A172 (cell line): ENCODE measurements at places on chromosomes 7 and 10. TPM values are rescaled to one million over a fixed set of nuclear protein-coding genes. Genes with fewer than 3 reads are reported as not detected.

- no peak for DNase-seq
Measured at GRCh38 chr10:29603223-29603896, 31.4 kb downstream of the SVIL start.

DNA sequence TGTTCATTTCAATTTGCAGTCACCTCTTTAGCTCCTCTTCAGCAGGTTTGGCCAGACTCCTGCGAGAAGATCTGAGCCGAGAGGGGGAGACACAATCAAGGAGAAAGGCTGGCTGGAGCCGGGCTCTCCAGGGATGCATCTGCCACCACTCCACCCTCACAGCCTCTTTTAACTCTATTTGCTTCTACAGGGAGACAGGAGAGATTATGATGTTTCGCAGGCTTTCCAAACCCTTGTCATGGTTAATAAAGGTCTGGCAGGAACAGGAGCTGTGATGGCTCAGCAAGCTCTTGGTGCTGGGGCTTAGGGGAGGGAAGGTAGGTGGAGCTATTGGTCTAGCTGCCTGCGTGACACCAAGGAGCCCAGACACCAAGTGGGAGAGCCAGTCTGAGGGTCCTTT is 448.1 kb upstream of the PODXL start:
- DNase-seq = no peak

- DNase-seq = no peak
Measured at GRCh38 chr10:132921818-132922807, 20.3 kb downstream of the CFAP46 start.

Gene NAT16
- total RNA-seq = 0.93 TPM in 1 of 2 replicates, not detected in the other

Gene OR2A1
- total RNA-seq = not detected in 2 replicates
